ENCODE measurements at places on chromosomes 6 and 20.

- no peak for DNase-seq
These were observed 242.4 kb downstream of the ALDH8A1 start for GRCh38 chr6:134707342-134708031.

DNA sequence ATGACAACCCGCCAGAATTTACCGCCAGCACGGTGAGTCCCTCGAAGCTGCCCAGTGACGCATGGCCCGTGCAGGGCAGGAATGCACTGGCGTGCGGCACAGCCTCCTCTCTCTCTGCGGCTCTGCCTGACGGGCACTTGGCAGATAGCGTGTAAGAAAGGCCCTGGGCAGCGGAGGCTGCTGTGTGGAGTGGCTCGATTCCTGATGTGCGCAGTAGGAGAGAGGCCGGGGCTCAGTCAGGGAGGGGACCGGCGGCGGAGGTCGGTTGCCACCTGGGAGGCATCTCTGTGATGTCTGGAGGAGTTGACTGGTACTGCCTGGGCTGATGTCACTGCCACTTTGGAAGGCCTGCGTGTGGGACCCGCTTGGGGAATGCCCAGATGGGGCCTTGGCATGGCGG is 170.7 kb downstream of the TAF4 start:
- DNase-seq: no peak

GRCh38 chr6:136784910-136785746 is 7.1 kb downstream of the MAP3K5 start:
- DNase-seq: peak; percentile 39

DNA sequence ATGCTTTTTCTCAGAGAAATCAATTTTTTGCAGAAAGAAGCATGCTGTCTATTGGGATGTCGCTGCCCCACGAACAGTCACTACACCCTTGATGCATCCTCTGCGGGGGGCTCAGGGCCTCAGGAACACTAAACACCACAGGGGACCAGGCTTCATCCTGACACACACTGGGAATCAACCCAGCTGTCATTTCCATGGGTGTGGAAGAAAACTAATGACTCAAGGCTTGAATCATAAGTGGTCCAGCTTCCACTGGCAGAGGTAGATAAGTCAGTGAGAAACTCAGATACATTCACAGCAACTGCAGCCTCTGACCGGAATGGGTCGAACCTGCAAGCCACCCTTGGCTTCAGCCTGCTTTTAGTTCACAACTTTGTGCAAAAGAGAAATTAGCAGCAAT is 81.3 kb upstream of the SPTLC3 start:
- no peak for DNase-seq

DNA sequence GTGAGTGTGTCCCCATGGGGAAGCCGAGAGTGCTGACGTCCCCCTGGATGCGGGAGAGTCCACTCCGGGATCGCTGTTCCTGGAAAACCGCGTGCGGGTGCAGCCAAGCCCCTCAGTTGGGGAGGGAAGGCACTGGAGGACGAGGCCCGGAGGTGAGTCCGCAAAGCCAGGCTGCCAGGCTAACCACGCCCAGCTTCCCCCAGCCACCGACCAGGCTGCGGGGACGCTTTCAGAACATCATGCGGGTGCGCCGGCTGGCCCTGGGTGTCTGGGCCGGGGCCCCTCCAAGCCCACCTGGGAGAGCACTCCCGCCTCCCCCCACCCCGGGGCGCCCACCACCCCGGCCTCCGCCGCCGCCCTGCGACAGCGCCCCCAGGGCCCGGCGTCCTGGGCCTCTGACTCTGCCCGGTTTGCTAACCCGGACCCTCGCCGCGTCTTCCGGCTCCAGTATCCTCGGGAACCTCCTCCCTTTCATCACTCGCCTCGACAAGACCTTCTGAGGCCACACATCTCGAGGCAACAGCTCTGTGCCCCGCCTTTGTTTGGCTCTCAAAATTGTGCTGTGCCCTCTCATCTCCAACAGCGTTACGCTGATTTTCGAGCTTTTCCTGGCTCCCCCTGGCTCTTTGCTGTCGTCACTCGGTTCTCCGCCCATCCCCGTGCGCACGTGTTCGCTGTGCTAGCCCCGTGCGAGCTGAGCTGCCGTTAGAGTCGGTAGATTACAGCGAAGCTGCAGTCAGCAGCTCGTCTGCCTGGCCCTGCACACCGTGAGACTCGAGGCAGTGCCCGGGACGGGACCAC is 47.1 kb upstream of the ENTPD6 start:
- peak; percentile 74 for DNase-seq

DNA sequence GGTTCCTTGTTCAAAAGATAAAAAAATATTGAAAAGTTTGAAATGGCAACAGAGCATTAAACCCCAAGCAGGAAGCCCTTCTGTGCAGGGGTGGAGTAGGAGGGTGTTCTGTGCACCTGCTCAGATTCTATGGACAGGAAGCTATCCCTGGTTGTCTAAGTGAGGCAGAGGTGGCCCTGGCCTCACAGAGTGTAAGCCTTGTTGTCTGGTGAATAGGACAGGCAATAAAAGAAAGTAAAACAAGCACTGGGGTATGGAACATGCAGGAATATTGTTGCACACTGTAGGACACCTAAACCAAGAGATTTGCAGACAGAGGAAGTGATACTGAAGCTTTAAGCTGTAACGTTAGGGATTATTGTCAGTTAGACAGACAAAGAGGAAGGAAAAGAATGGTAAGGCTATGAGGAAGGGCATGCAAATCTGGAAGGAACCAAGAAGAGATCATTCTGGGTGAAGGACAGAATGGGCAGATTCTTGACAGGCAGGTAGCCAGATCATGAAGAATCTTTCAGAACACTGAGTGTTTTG is 66.8 kb downstream of the TBC1D7 start:
- DNase-seq: no peak

DNA sequence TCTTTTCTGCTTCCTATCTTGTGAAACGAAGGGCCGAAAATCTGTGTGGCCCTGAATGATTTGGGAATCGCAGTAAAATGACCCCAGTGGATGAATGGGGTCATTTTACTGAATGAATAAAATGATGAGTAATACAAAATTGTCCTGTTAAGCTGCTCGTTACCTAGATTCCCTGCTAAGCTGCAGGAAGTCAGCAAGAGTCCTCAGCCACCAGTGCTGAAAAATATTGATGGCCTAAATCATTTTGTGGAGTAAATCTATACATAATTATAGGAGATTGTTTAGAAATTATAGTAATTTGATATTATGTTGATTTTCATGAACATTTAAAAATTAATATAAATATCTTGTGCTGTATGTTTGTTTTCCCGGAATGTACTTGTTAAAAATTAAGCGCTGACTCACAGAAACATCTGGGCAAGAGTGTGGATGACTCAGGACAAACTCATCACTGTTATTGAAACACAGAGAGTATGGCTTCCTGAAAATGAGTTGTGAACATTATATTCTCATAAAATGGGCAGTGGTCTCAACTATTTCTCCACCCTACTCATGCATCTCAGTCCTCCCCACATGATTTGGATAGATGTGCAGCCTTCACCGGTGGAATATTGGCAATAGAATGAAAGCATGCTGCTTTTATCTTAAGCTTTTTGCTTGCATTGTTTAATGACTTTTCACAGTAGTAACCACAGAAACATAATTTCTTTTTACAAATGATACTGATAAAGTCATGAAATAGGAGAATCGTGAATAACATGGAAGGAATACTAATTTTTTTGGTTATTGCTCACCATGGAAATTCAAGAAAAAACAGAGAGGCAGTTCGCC is 36.2 kb upstream of the RGS17 start:
- no peak for DNase-seq

- DNase-seq: no peak
These were observed 23.8 kb upstream of the GCM1 start for GRCh38 chr6:53172468-53172803.

- DNase-seq: no peak
These were observed 5.3 kb downstream of the BNIP5 start for GRCh38 chr6:36331381-36331780.

DNA sequence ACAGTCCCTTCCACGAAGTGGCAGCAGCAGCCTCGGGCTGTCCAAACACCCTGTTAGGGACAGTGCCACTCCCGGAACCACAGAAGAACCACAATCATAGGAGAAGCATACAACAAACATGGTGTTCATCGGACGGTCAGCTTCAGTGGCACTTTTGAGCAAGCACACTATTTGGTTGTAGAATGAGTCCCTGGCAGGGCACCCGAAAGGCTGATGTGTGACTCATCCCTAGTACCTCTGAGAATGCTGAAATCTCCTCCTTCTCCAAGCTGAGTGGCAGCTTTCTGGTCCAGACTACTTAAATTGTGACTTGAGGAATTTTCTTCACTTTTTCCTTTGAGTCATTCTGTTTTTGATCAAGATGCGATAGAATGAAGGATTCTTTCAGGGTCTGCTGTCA is 282.5 kb downstream of the ESR1 start:
- no peak for DNase-seq

- no peak for DNase-seq
These were observed 300.2 kb downstream of the UTRN start for GRCh38 chr6:144585217-144585814.
